Activated B cell treated with CpG ODN at 0.5 μM for 24 hours (primary cell): ENCODE measurements at places on chromosomes 1 and 21. TPM values are rescaled to one million over a fixed set of nuclear protein-coding genes. Genes with fewer than 3 reads are reported as not detected.

GRCh38 chr1:24111996-24112779 lies at the start of gene MYOM3:
TSS of gene MYOM3 (minus strand) at chr1:24112135. CDS start at chr1:24108636, 3,499 bp downstream.
- H3K4me3 ChIP-seq: peak within 1 kb of the TSS; percentile 32
- no peaks in the 10 kb centered on the region for H3K36me3 ChIP-seq
- H3K4me1 ChIP-seq: peaks cover 6% of the 10 kb centered on the region
- H3K27me3 ChIP-seq: peaks cover 31% of the 10 kb centered on the region
- DNase-seq: no peak

SYNC gene
- total RNA-seq: not detected in 2 replicates

GRCh38 chr1:59317780-59318179 lies 20.9 kb downstream of the FGGY start:
- H3K27me3 ChIP-seq: no peaks in the 10 kb centered on the region
- H3K27ac ChIP-seq: no peak overlapping the region
- no peak overlapping the region for H3K4me3 ChIP-seq
- H3K36me3 ChIP-seq: peaks cover 7% of the 10 kb centered on the region
- H3K4me1 ChIP-seq: peaks cover 18% of the 10 kb centered on the region

GRCh38 chr1:92409946-92410549 lies 76.7 kb downstream of the GFI1 start:
- H3K36me3 ChIP-seq: no peaks in the 10 kb centered on the region
- H3K27me3 ChIP-seq: no peaks in the 10 kb centered on the region
- no peaks in the 10 kb centered on the region for H3K4me1 ChIP-seq
- H3K4me3 ChIP-seq: no peak overlapping the region
- H3K27ac ChIP-seq: no peak overlapping the region
- no peak for DNase-seq

DNA sequence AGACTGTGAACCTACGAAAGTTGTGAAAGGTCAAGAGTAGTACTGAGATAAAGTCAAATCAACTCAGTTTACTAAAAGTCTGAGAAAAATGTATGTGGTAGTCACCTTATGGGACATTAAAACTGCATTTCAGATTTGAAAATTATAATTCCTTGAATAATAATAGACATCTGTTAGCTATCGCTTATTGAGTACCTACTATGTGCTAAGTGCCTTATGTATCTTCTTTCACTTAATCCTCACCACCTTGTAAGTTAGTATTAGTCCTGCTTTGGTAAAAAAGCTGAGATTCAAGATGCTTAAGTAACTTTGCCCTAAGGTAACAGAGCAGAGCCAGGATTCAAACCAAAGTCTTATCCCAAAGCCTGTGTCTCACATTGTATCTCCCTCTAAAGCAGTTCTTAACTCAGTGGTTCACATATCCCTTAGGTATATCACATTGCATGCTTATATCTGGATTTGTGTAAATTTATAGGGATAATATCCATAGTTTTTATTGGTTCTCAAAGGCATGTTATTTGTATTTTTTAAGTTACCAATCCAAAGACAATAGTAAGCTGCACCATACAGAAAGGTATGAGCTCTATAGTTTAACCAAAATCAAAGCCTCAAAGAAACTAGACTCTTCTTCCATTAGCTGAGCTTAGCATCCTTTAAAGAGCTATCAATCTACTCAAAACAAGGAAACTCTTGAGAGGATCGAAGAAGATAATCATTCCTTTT lies 865 bp downstream of the PIGC start:
- peak overlapping the region; percentile 84 for H3K27ac ChIP-seq
- DNase-seq: no peak
- no peaks in the 10 kb centered on the region for H3K27me3 ChIP-seq
- H3K36me3 ChIP-seq: peaks cover 18% of the 10 kb centered on the region

SPRR4 gene
- total RNA-seq: not detected in 2 replicates

GRCh38 chr1:18285538-18285924 lies 177.9 kb downstream of the IGSF21 start:
- H3K27ac ChIP-seq: no peak overlapping the region
- DNase-seq: no peak
- H3K4me3 ChIP-seq: no peak overlapping the region
- H3K4me1 ChIP-seq: no peaks in the 10 kb centered on the region
- no peaks in the 10 kb centered on the region for H3K36me3 ChIP-seq
- peaks cover 20% of the 10 kb centered on the region for H3K27me3 ChIP-seq

BMP8B gene
- total RNA-seq: 1.2 and 1.4 TPM in 2 replicates

DNA sequence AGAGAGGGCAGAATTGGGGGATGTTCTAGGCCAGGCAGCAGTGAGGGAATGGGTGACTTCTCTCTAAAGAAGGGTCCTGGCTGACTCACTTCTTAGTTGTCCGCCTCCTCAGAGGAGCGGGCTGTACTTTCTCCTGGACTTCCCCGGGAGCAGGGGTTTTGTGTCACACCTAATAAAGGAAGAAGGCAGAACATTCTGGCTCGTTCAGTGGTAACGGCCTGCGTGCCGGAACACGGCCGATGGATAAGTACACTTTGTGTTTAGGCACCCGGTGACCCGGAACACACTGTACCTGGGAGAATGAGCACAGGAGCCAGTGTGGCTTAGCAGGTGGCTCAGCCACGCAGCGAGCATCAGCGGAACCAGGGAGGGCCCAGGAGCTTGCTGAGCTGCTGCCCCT lies 84.7 kb downstream of the FBXO2 start:
- H3K4me1 ChIP-seq: no peaks in the 10 kb centered on the region
- peaks cover 17% of the 10 kb centered on the region for H3K27me3 ChIP-seq
- H3K27ac ChIP-seq: no peak overlapping the region
- no peaks in the 10 kb centered on the region for H3K36me3 ChIP-seq
- no peak for DNase-seq

PCBP3 gene
- not detected in 2 replicates for total RNA-seq

TMEM200B gene
- total RNA-seq: not detected in 2 replicates

GRCh38 chr21:45030682-45031570 lies 43.5 kb upstream of the ADARB1 start:
- H3K36me3 ChIP-seq: no peaks in the 10 kb centered on the region
- H3K4me1 ChIP-seq: peaks cover 4% of the 10 kb centered on the region
- no peak overlapping the region for H3K4me3 ChIP-seq
- no peak overlapping the region for H3K27ac ChIP-seq
- DNase-seq: no peak

GRCh38 chr1:33397994-33398393 lies 32.9 kb downstream of the PHC2 start:
- H3K36me3 ChIP-seq: no peaks in the 10 kb centered on the region
- peaks cover 14% of the 10 kb centered on the region for H3K27me3 ChIP-seq
- no peaks in the 10 kb centered on the region for H3K4me1 ChIP-seq
- no peak overlapping the region for H3K4me3 ChIP-seq
- no peak for DNase-seq
- H3K27ac ChIP-seq: no peak overlapping the region

DNA sequence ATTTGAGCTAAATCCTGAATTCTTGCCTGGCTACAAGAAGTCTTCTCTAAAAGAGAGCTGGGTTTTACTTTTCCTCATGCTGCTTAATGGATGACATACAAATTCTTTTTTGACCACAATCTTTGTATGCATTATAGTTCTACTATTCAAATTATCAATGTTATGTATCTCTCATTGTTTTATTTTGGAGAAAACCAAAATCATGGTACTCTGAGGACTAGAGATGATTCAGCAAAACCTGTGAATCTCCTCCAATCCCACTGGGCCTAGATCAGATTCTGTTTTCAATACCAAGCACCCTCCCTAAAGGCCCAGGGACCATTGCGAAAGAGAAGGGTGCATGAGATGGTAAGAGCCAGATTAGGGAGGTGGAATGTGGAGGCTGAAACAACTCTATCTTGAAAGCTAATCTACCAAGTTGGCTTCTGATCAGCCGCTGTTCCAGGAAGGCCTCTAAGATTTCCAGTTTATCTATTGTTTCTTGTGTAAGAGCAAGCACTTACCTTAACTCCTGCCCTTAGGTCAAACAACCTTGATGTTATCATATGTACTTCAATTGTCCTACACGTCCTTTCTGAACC lies 547.2 kb downstream of the PLPP3 start:
- peaks cover 12% of the 10 kb centered on the region for H3K27me3 ChIP-seq
- no peak overlapping the region for H3K27ac ChIP-seq
- no peak overlapping the region for H3K4me3 ChIP-seq
- no peaks in the 10 kb centered on the region for H3K36me3 ChIP-seq

GRCh38 chr1:53308506-53308905 lies 19.4 kb downstream of the LRP8 start:
- H3K4me1 ChIP-seq: peaks cover 5% of the 10 kb centered on the region
- no peak overlapping the region for H3K27ac ChIP-seq
- H3K27me3 ChIP-seq: no peaks in the 10 kb centered on the region
- H3K36me3 ChIP-seq: no peaks in the 10 kb centered on the region
- no peak overlapping the region for H3K4me3 ChIP-seq

- H3K36me3 ChIP-seq: peaks cover 55% of the 10 kb centered on the region
- DNase-seq: no peak
- peaks cover 5% of the 10 kb centered on the region for H3K4me1 ChIP-seq
- no peaks in the 10 kb centered on the region for H3K27me3 ChIP-seq
- no peak overlapping the region for H3K27ac ChIP-seq
- H3K4me3 ChIP-seq: no peak overlapping the region
Measured at GRCh38 chr1:201136355-201137023, 9.5 kb upstream of the ASCL5 start.

- no peak overlapping the region for H3K27ac ChIP-seq
- H3K36me3 ChIP-seq: no peaks in the 10 kb centered on the region
- H3K4me3 ChIP-seq: no peak overlapping the region
- H3K4me1 ChIP-seq: peaks cover 1% of the 10 kb centered on the region
Measured at GRCh38 chr1:1419363-1419812, 1.7 kb downstream of the ANKRD65 start.

DNA sequence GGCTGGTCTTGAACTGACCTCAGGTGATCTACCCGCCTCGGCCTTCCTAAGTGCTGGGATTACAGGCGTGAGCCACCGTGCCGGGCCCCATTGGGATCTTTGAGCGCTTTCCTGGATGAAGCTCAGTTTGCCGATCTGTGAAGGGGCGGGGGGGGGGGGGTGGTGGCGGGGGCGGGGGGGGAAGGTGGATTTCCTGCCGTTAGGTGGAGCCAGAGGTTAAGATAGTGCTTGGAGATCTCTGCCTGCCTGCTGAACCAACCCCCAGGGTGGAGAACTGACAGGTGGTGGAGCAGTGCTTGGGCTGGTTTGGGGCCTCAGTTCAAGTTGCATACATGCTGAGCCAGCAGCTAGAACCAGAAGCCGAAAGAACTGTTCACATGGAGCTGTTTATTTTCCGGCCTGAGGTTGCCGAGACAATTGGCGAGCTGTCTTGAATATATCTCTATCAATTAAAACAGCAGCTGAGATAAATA lies 1.7 kb downstream of the TMCC2 start:
- DNase-seq: peak; percentile 31
- no peaks in the 10 kb centered on the region for H3K36me3 ChIP-seq
- H3K4me3 ChIP-seq: peak overlapping the region; percentile 84

DNA sequence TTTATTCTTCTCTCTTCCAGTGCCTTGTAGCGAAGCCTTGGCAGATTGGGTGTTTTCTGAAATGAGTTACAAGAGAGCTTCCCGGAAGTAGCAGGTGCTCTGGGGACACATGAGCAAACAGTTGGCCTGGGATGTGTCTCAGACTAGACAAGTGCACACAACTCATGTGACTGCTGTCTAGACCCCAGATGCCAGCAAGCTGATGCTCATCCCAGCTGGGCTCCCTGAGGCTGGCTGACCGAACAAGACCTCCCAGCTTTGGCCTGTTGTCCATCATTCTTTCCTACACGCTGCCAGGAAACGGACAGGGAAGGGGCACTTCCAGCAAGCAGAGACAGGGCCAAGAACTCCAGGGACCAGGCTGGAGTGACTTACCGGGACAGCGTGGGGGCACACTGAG lies 18.7 kb upstream of the CSF1 start:
- peak overlapping the region; percentile 33 for H3K27ac ChIP-seq
- no peak overlapping the region for H3K4me3 ChIP-seq
- no peak for DNase-seq
- H3K27me3 ChIP-seq: peaks cover 15% of the 10 kb centered on the region

GRCh38 chr1:107920561-107920960 lies 44.4 kb downstream of the VAV3 start:
- H3K36me3 ChIP-seq: peaks cover 3% of the 10 kb centered on the region
- no peak for DNase-seq
- H3K27ac ChIP-seq: peak overlapping the region; percentile 56
- H3K27me3 ChIP-seq: no peaks in the 10 kb centered on the region

DNA sequence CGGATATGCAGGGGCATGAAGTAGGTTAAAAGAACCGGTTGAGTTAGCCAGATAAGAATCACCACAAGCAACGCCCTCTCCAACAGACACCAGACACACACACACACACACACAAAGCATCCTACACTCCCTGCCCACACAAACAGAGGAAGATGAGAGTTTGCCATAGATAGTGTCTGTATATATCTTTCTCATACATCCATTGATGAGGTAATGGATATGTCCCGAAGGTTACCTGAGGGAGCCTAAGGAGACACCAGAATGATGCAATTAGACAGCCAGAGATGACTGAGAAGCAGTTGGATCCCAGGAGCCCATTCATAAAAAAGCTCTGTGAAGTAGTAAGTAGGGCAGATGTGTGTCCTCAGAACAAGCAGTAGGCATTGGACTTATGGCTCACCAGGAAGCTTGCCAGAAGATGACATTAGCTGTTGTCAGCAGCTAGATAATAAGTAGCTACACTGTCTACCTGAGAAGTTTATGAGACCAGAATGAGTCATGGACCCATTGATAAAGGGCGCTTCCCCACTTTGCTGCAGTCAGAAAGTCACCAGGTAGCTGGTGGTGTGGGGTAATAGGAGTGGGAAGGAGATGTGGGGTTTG lies 247.0 kb downstream of the KCNT2 start:
- H3K27ac ChIP-seq: no peak overlapping the region
- no peak for DNase-seq
- no peaks in the 10 kb centered on the region for H3K36me3 ChIP-seq
- H3K4me1 ChIP-seq: no peaks in the 10 kb centered on the region
- H3K27me3 ChIP-seq: no peaks in the 10 kb centered on the region

SLAMF7 gene
- 99.2 and 119 TPM in 2 replicates for total RNA-seq

F5 gene
- 0.66 and 0.67 TPM in 2 replicates for total RNA-seq

DNA sequence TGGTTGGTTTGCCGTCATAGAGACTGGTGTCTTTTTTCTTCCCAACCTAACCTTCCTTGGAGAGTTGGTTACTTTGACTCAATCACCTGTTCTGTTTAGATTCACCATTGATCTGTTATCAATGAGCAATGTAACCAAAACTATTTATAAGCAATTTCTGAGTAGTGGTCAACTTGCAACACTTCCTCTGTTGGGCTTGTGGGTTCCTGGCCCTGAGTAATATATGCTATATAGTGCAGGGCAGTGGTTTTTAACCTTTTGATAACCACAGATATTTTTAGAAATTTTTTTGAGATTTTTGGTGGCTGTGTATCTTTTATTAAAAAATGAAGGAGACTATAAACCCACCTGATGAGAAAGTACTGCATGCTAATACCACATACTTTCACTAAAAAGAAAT lies 9.4 kb upstream of the XCL1 start:
- H3K27me3 ChIP-seq: peaks cover 11% of the 10 kb centered on the region
- no peak overlapping the region for H3K4me3 ChIP-seq
- DNase-seq: no peak
- no peak overlapping the region for H3K27ac ChIP-seq
- H3K4me1 ChIP-seq: no peaks in the 10 kb centered on the region
- no peaks in the 10 kb centered on the region for H3K36me3 ChIP-seq

DNA sequence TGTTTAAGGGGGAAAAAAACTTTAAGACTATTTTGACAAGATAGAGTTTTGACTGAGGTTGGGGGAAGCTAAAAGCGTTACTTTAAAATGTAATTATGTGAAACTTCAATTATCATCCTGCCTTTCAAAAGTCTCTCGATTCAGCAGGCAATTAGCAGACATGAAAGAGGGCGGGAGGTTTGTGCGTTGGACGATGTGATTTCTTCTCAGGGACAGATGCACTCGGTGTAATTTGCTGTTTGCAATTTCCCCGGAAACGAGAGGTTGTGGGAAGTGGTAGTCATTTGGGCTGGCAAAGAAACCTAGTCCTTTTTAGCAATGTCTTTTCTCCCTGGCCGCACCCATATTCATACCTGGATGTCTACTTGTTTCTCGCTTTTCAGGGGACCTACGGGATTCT lies 27.1 kb downstream of the KAZN start:
- no peaks in the 10 kb centered on the region for H3K36me3 ChIP-seq
- no peak overlapping the region for H3K4me3 ChIP-seq
- no peak overlapping the region for H3K27ac ChIP-seq
- H3K27me3 ChIP-seq: no peaks in the 10 kb centered on the region
- H3K4me1 ChIP-seq: no peaks in the 10 kb centered on the region
